ENCODE measurements at places on chromosomes 6 and 20.

GRCh38 chr6:21005816-21006570, 471.7 kb downstream of the CDKAL1 start:
- no peak for DNase-seq

DNA sequence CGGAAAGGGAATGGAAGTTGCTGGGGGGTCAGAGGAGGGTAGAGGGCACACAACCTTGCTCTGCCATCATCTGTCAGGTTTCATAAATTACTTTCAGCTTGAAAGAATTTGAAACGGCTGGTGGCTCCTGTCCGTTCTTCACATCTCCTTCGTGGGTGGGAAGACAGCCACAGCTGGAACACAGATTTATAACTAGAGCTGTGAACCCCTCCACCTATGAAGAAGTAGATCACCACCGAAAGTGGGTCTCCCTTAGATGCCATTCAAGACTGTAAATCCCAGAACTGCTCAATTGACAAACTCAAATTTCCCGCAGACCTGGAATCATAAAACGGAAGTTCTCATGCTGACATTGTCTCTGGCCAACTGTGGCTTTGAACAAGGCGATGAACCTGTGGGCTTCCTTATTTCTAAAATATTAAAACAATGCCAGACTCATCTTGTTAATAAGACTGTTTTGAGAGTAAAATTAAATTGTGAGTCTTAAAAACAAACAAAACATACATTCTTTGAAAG, 65.3 kb downstream of the BTBD3 start:
- DNase-seq, result no peak

DNA sequence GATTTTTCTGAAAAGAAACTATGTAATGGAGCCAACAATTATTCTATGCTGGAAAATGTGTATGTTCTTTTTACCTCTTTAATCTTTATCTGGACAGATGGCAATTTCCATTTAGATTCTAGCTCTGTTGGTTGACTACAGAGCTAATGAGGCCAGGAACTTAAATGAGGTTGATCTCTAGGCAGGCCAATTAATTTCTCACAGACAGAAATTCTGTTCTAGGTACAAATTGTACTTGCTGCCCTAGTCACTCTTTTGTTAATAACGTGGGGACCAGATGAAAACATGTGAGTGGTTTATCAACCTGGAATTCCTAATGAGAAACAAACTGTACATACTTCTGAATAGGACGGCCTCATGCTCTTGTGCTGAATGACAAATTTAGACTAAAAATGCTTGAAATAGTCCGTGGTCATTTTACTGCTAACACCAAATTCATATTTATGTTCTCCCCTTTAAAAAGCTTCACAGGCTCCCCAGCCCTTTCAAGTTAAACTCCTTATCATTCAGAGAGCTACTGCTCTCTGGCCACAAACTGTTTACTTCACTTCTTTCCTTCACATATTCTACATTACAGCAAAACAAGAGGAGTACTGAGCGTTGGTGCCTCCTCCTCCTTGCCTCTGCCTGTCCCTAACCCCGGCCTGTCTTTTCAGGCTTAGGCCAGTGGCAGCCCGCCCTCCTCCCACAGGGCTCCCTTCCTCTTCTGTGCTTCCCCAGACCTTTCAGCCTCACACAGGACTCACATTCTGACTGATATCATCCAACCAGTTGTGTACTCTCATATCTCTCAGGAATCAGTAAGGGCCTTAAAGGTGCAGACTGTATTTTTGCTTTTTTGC, 41.4 kb downstream of the DTNBP1 start:
- DNase-seq, result no peak

DNA sequence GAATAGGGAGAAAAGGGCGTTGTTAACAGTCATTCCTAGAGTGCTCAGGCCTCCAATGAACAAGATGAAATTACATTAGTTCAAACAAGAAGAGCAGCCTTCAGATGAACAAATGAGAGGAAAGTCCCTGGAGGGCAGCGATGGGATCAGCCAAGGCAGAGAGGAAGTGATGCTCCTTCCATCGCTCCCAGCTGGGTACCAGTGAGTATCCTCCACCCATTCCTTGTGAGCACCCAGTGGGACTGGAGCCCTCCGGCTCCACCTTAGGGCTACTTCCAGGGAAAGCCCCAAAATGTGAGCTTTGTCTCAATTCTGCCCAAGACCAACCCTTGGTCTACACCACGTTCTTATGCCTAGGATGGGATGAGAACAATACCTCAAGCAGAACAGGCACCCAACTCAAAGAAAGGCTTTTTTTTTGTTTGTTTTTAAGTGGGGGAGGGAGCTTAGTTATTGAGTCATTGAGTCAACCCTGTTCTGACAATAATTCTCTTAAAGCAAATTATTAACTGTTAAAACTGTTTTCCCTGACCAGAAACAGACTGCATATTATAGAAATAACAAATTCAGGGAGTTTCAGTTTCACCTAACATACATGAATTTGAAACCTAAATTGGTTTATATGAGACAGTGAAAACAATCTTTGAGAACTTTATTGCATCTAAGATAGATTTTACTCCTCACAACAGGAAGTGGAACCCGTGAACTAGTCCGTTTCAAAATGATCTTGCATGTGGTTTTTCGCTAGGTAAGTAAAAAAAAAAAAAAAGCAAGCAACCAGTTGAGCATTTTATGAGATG, 106.9 kb downstream of the IPCEF1 start:
- no peak for DNase-seq
